Activated CD4-positive, alpha-beta T cell treated with anti-CD3 and anti-CD28 coated beads, Interleukin-2, amount 10 ng/mL, durations not matched to agents 24 days and 14 days (primary cell): ENCODE measurements at places on chromosomes 11 and 22. TPM values are rescaled to one million over a fixed set of nuclear protein-coding genes. Genes with fewer than 3 reads are reported as not detected.

CECR2 gene
- 0.09 and 0.14 TPM in 2 replicates for total RNA-seq

PACSIN3 gene
- 14.3 and 16.4 TPM in 2 replicates for total RNA-seq

E2F8 gene
- total RNA-seq: 27.4 and 29.0 TPM in 2 replicates

OR8G1 gene
- total RNA-seq: not detected in 2 replicates

MS4A15 gene
- not detected in 2 replicates for total RNA-seq

TIGD3 gene
- 1.2 and 1.6 TPM in 2 replicates for total RNA-seq

- H3K4me1 ChIP-seq: peaks cover 8% of the 10 kb centered on the region
- H3K36me3 ChIP-seq: no peaks in the 10 kb centered on the region
- no peak overlapping the region for H3K4me3 ChIP-seq
- peaks cover 19% of the 10 kb centered on the region for H3K27me3 ChIP-seq
Measured at GRCh38 chr22:50301581-50301991, 5.9 kb downstream of the PLXNB2 start.

- peak overlapping the region; percentile 75 for H3K27ac ChIP-seq
- peaks cover 77% of the 10 kb centered on the region for H3K4me1 ChIP-seq
- H3K4me3 ChIP-seq: no peak overlapping the region
Measured at GRCh38 chr11:65435411-65435931, 12.9 kb downstream of the NEAT1 start.

DNA sequence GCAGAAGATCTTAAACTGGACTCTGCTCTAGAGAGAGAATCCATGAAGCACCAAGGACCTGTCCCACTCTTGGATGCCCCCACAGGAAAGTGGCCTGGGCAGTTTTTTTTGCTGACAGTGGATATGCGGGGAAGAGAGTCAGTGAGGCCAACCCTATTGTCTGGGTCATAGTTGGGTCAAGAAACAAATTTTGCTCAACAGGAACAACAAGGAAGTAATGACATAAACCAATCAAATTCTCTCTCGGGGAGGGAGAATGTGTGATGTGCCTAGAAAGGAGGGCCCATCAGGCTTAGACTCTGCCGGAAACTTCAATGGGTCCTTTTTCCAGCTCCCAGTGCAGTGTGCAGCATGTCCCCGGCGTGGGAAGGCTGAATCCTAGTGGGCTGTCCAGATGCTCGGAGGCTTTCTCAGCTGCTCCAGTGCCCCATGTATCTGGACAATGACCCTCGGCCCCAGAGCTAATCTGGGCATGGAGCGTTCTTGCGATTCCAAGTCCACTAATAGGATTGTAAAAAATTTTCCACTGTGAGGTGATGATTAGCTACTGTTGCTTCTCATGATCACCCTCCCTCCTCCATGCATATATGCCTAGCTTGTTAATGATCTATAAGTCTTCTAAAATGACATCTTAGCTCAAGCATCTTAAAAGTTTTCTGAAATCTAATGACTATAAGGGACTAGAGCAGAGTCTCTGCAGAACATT, 101.0 kb downstream of the SNX19 start:
- no peak overlapping the region for H3K4me3 ChIP-seq
- H3K27ac ChIP-seq: no peak overlapping the region
- peaks cover 3% of the 10 kb centered on the region for H3K27me3 ChIP-seq
- peaks cover 4% of the 10 kb centered on the region for H3K4me1 ChIP-seq

- no peaks in the 10 kb centered on the region for H3K4me1 ChIP-seq
- H3K4me3 ChIP-seq: no peak overlapping the region
- H3K36me3 ChIP-seq: no peaks in the 10 kb centered on the region
- H3K27ac ChIP-seq: no peak overlapping the region
Measured at GRCh38 chr11:120682866-120683265, 171.3 kb downstream of the GRIK4 start.

DNA sequence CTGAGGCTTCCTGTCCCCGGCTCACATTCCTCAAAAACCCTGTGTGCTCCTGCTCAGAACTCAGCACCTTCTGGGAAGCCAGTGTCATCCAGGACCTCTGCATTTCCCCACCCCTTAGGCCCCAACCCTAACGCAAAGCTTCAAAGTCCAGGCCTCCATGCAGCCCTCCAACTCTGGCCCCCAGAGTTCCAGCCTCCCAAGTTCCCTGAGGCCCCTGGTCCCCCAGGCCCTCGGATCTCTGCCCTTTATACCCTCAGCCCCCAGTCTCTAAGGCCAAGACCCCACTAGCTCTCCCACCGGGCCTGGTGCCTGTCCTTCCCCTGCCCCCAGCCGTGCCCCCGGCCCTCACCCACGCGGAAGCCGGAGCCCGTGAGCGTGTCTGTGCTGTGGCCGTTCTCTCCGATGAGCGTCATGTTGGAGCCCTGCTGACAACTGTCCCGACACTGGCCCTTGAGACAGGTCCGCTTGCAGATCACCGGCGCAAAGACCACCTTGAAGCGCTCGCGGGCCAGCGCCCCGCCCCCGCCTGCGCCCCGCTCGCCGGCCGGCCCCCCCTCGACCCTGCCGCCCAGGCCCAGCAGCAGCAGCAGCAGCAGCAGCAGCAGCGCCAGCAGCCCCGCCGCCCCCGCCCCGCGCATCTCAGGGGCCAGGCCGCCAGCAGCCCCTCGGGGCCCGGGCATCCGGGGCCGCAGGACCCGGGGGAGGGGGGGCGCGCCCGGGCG, 718 bp downstream of the LTBP3 start:
- peaks cover 51% of the 10 kb centered on the region for H3K4me1 ChIP-seq
- peak; percentile 77 for DNase-seq
- H3K27ac ChIP-seq: peak overlapping the region; percentile 88
- H3K36me3 ChIP-seq: peaks cover 4% of the 10 kb centered on the region
- peak overlapping the region; percentile 86 for H3K4me3 ChIP-seq

DNA sequence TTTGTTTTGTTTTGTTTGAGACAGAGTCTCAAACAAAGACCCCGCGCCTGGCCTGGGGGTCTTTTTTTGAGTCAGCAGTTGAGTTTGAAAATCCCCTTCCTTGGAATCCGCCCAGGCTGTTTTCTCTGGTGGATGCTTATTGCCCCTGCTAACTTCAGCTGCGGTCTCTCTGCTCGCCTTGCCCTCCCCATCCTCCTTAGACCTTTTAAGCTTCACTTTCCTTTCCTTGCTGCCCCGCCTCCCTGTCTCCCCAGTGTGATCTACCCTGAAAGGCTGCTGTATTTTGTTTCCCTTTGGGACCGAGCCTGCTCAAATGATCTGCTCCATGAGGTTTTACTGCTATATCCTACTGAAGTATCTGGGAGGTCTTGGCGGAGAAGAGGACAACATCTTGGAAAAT, 2.5 kb downstream of the USP18 start:
- peaks cover 60% of the 10 kb centered on the region for H3K4me1 ChIP-seq
- peaks cover 32% of the 10 kb centered on the region for H3K36me3 ChIP-seq
- no peaks in the 10 kb centered on the region for H3K27me3 ChIP-seq
- DNase-seq: peak; percentile 88
- H3K27ac ChIP-seq: peak overlapping the region; percentile 88

- DNase-seq: no peak
- peaks cover 8% of the 10 kb centered on the region for H3K27me3 ChIP-seq
- H3K4me1 ChIP-seq: peaks cover 26% of the 10 kb centered on the region
- H3K27ac ChIP-seq: no peak overlapping the region
- no peak overlapping the region for H3K4me3 ChIP-seq
Measured at GRCh38 chr11:17410606-17411379, 22.3 kb upstream of the KCNJ11 start.

DNA sequence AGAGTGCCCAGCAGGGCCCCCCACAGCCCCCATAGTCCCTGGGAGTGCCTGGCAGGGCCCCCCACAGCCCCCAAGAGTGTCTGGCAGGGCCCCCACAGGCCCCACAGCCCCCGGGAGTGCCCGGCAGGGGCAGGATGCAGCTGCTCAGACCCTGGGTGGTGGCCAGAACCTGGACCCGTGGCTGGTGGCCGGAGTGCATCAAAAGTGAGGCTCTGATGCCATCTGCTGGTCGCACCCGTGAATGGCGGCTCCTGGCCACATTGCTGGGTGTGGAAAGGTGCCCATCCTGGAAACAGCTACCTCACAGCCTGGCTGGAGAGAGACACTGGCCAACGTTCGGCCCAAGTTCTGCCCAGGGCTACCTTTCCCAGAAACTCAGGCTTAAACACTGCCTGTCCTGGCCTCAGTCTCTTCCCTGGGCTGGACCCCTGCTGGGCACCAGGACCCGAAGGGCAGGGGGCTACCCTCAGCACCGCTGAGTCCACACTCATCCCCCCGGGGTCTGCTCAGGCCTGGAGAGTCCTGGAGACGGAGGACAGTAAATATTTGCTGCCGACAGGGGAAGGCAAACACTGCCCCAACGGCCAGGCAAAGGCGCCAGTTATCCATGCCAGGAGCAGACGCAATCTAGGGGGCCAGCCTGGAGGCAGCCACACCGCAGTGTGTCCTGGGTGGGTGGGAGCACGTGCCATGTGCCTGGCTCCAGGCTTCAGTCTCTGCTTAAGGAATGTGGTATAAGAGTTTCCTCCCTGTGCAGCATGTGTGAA, 4.4 kb downstream of the INS start:
- no peak overlapping the region for H3K4me3 ChIP-seq
- H3K4me1 ChIP-seq: peaks cover 3% of the 10 kb centered on the region
- no peaks in the 10 kb centered on the region for H3K27me3 ChIP-seq

GRCh38 chr22:42878561-42879305, 21.7 kb upstream of the ARFGAP3 start:
- no peaks in the 10 kb centered on the region for H3K27me3 ChIP-seq
- H3K4me1 ChIP-seq: no peaks in the 10 kb centered on the region
- DNase-seq: no peak
- H3K27ac ChIP-seq: no peak overlapping the region

- peaks cover 29% of the 10 kb centered on the region for H3K27me3 ChIP-seq
- no peak overlapping the region for H3K4me3 ChIP-seq
- peaks cover 15% of the 10 kb centered on the region for H3K4me1 ChIP-seq
- no peak for DNase-seq
- H3K36me3 ChIP-seq: no peaks in the 10 kb centered on the region
Measured at GRCh38 chr11:57635246-57635645, 14.5 kb downstream of the YPEL4 start.

- peaks cover 50% of the 10 kb centered on the region for H3K36me3 ChIP-seq
- peaks cover 65% of the 10 kb centered on the region for H3K4me1 ChIP-seq
- peak; percentile 67 for DNase-seq
Measured at GRCh38 chr11:118318581-118319336, 14.2 kb downstream of the CD3E start.

DNA sequence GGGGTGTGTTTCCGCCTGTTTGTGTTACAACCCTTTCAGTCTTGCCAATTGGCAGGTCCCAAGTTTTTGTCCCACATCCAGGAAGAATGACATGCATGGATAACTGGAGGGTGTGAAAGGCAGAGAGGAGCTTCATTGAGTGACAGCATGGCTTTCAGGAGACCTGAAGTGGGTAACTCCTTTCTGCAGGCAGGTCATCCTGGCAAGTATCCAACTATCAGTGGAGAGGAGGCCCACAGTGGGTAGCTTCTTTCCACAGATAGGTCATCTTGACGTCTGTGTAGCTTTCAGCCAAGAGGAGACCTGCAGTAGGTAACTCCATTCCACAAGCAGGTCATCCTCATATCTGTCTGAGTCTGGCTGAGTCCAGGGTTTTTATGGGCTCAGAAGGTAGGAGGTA, 1268.8 kb upstream of the CNTN5 start:
- no peaks in the 10 kb centered on the region for H3K36me3 ChIP-seq
- H3K4me3 ChIP-seq: no peak overlapping the region
- H3K4me1 ChIP-seq: no peaks in the 10 kb centered on the region

- H3K4me3 ChIP-seq: no peak overlapping the region
- peaks cover 25% of the 10 kb centered on the region for H3K4me1 ChIP-seq
Measured at GRCh38 chr11:86174101-86175046, 70.2 kb upstream of the EED start.

DNA sequence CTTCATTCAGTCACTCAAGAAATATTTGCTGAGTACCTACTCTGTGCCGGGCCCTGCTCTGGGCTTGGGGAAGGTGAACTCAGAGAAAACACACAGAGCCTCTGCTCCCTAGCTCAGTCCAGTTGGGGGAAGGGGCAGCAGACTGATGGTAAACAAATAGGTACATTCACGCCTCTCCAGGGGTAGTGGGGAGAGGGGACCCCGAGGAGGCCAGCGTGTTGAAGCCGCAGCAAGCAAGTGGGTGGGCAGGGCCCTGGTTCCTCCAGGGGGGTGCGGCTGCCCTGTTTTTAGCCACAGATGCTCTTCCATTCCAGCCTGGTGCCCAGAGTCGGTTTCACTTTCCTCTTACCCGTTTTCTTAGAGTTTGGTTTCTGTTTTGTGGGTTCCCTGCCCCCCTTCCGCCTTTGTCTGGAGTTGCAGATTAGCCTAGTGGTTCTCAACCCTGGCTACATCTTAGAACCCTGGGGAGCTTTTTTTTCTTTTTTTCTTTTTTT, 8.7 kb downstream of the DRAP1 start:
- no peaks in the 10 kb centered on the region for H3K27me3 ChIP-seq
- peaks cover 5% of the 10 kb centered on the region for H3K36me3 ChIP-seq
- peak overlapping the region; percentile 81 for H3K4me3 ChIP-seq

DNA sequence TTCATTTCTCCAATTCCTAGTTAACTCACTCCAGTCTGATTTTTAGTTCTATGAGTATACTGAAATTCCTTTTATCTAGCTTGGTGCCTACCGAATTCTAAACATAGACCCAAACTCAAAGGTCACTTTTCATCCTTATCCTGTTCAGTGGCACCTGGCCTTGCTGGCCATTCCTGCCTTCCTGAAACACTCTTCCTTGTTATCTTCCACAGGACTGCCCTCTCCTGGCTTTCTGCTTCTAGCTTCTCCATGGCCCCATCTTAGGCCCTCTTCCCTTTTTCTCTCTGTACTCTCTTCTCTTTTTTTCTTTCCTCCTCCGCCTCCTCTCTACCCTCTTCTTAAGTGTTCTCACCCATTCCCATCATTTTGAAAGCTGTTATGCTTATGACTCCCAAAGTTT, 87.3 kb downstream of the WNT11 start:
- H3K4me3 ChIP-seq: no peak overlapping the region
- H3K27me3 ChIP-seq: no peaks in the 10 kb centered on the region
- H3K27ac ChIP-seq: no peak overlapping the region

GRCh38 chr22:22180738-22181285, 63.8 kb upstream of the VPREB1 start:
- peaks cover 3% of the 10 kb centered on the region for H3K4me1 ChIP-seq
- no peak overlapping the region for H3K4me3 ChIP-seq
- DNase-seq: no peak
- no peaks in the 10 kb centered on the region for H3K36me3 ChIP-seq

DNA sequence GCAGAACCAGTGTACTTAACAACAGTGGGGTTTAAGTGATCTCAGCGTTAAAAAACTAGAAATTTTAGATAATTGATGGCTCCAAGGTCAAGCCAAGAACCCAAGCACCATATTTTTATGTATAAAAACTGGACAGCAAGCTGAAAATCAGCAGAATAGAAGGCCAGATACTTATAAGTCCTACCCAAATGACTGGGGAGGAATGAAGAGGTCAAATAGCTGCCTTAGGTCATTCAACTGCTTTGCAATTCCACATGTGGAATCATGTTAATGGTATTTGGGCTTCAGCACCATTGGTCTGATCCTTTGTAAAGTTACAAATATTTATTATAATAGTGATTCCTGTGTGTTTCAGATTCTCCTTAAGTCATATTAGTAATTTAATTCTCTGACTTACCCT, 108.4 kb downstream of the FAT3 start:
- no peak for DNase-seq
- no peak overlapping the region for H3K4me3 ChIP-seq
- H3K27ac ChIP-seq: no peak overlapping the region
- no peaks in the 10 kb centered on the region for H3K27me3 ChIP-seq
- no peaks in the 10 kb centered on the region for H3K36me3 ChIP-seq
- H3K4me1 ChIP-seq: no peaks in the 10 kb centered on the region
